ENCODE measurements at places on chromosomes 1 and 21.

GRCh38 chr1:30058970-30059369 lies 664.4 kb downstream of the MATN1 start:
- DNase-seq, result no peak

GRCh38 chr1:151705146-151705545 lies 11.5 kb downstream of the CELF3 start:
- no peak for DNase-seq

- no peak for DNase-seq
These were observed 135.4 kb upstream of the TNR start for GRCh38 chr1:175878775-175879174.

DNA sequence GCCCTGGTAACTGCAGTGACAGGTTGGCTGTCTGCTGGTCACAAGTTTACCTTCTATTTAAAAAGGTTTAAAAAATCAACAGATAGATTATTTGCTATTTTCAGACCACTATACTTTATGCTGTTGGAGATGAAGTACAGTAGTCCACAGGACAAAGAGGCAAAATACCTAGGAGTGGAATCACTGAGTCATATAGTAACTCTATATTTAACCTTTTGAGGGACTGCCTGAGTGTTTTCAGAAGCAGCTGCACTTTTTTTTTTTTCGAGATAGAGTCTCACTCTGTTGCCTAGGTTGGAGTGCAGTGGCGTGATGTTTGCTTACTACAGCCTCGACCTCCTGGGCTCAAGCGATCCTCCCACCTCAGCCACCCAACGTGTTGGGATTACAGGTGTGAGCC lies 11.7 kb downstream of the CNIH4 start:
- DNase-seq, result no peak

DNA sequence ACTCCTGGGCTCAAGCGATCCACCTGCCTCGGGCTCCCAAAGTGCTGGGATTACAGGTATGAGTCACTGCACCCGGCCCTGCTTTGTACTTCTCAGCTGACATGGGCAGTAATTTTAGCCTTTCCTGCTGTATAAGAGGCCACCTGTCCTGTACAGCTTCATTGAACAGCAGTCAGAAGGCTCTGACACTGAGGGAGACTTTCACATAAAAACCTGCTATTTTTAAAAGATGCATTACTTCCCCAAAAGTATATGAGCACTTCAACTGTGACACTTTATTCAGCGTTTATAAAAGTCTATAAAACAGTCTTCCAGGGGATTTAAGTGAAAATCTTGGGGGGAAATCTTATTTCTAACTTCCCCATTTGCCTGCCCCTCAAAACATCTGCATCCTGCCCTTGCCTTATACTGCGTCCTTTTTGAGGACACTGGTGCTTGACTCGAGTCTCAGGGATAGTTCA lies 17.6 kb downstream of the RNU5D-1 start:
- DNase-seq, result no peak

DNA sequence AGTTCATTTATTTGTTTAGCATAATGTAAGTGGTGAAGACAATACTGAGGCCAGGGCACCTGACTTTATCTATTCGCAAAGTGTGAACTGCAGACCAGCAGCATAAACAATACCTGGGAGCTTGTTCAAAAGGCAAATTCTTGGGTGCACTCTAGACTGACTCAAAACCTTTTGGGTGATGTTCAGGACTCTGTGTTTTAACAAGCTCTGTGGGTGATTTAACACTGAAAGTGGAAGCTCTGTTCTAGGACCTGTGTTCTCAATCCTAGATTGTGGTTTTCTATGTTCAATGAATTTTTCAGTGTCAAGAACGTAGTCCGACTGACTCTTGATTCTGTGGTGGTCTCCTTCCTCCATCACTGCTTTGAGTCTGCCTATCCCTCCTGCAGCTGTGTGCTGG lies 71.9 kb downstream of the GPR88 start:
- DNase-seq, result no peak

DNA sequence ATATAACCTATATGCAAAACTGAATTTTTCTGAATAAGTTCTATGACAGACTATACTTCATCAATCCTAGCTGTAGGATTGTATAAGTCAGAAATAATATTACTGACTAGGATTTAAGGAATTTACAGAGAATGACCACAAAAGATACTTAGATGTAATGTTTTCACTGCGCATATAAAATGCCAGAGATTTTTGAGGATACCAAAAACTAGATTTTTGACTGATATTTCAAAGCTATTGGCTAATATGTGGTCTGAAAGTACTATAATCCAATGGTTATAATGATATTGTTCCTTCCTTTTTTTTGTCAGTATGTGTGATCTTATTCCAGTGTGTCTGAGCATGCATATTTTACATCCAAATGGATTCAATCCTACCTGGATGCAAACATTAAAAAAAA lies 17.0 kb upstream of the IFI44L start:
- DNase-seq, result no peak

DNA sequence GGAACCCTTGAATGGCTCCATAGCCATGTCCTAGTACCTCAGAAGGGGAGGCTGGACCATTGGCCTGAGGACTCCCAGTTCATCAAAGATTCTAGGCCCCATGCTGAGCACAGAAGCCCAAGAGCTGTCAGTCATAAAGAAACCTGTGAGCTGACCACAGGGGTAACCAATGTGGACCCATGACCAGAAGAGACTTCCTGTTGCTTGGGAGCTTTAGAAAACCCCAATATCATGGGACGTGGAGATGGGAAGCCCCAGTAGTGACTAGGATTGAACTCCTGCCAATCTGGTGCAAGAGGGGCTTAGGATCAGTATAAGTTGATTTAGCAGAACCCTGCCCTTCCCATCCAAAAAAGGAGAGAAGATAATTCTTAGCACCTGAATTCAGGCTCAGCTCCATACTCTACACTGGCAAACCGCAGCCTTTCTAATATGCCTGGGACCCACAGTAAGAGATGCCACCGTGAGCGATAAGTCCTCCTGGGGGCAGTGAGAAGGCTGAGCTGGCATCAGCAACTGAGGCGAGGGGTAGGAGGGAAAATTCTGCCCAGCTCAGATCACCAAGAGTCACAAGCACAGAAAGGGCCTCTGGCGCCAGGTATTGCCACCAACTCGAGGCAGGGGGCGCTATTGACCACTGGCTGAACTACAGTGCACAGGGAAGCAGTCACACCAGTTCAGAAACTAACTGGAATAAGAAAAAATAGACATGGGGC lies 108.9 kb downstream of the CAPN8 start:
- no peak for DNase-seq

GRCh38 chr1:159705904-159706256 lies 8.5 kb downstream of the CRP start:
- no peak for DNase-seq

DNA sequence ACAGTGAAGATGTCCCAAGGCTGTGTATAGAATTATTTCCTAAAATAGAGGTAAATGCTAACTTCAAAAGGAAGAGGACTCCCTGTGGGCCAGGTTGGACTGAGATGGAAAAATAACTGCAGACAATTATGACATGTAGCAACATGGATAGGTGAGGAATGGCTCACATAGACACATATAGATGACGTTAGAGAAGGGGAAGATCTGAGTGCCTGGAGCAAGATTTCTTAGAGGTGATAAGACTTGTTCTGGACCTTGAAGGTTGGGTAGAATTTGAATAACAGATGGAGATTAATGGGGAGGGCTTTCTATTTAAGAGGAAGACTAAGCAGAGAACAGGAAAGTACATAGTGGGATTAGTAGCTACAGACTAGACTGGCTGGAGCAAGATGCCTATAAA lies 76.9 kb downstream of the C1orf21 start:
- no peak for DNase-seq

DNA sequence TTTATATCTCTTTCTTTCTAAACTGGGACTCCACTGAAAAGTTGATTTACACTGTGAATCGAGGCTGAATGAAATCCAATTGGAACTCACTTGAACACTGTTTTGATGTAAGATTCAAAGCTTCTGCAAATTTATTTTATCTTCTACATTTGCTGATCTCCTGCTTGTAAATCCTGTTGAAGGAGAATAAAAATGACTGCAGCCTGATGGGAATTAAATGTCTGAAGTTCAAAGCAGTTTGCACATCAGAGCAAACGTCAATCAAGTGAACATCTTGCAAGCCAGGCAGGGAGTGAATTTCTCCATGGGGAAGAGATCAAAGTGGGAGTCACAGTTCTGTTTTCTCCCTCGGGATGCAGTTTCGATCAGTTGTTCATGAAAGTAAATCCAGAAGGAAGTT lies 127.2 kb downstream of the CACHD1 start:
- no peak for DNase-seq

GRCh38 chr1:113669988-113670387 lies 89.3 kb downstream of the PHTF1 start:
- DNase-seq, result no peak

DNA sequence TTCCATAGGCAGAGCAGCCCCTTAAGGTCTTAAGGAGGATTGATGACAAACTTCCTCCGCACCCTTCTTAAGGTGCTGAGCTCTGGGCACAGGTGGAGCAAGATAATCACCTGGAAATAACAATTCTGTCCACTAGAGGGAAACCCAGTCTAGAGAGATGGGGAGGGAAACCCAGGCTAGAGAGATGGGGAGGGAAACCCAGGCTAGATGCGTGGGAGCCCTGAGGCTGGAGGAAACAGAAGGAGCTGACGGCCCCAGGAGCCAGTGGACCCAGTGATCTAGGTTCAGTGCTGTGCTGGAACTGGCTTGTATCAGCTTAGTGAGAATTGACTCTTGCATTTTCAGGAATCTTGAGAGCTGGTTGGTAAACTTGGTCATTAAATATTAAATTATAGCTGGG lies 17.8 kb upstream of the MYCL start:
- DNase-seq, result no peak

- DNase-seq, result no peak
These were observed 10.4 kb upstream of the TMEM200B start for GRCh38 chr1:29133861-29134694.

- DNase-seq, result no peak
These were observed 421.0 kb downstream of the DSCAM start for GRCh38 chr21:40425981-40426380.

DNA sequence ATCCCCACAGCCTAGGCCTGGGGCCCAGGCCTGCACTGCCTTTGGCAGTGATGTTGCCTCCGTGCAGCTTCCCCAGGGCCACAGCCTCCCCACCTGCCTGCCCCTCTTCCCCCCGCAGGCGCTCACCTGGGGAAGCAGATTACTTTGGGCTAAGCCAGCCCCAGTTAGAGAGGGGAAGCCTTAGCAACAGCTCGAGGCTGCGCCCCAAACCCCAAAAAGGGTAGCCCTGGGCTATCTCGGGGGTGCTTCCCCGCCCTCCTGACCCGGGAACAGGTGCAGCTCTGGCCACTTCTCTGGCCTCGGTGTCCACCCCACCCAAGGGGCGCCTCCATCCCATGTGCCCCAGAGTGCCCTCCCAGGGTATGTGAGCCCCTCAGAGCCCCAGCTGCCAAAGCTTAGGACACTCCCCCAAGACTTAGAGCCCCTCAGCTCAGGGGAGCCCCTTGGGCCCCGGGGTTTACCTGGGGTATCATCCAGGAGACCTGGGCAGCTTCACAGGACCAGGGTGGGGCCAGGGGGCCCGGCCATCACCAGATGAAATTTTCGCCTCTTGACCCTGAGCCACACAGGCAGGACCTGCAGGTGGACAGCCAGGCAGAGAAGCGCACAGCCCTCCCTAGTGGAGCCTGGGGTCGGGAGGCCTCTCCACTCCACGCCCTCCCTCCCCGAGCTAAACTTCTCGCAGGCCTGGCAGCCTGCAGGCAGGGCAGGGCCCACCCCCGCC lies 3.3 kb upstream of the TTC34 start:
- no peak for DNase-seq

DNA sequence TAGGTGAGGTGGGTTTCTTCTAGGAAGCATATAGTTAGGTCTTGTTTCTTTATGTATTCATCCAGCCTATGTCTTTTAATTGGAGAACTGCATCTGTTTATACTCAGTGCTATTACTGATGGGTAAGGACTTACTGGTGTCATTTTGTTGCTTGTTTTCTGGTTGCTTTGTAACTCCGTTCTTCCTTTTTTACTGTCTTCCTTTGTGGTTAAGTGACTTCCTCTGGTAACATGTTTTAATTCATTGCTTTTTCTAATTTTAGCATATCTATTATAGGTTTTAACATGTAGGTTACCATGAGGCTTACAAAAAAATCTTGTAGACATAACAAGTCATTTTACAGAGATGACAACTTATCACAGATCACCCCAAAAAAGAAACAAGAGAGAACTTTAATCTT lies 160.8 kb downstream of the VAV3 start:
- no peak for DNase-seq

- DNase-seq, result no peak
These were observed 58.6 kb upstream of the TMEM51 start for GRCh38 chr1:15094719-15095495.

GRCh38 chr1:24331961-24332673 lies 13.0 kb downstream of the GRHL3 start:
- DNase-seq, result no peak

GRCh38 chr1:116825207-116825719 lies 71.0 kb downstream of the CD2 start:
- no peak for DNase-seq

- no peak for DNase-seq
These were observed 10.7 kb upstream of the ZP4 start for GRCh38 chr1:237901299-237901934.

DNA sequence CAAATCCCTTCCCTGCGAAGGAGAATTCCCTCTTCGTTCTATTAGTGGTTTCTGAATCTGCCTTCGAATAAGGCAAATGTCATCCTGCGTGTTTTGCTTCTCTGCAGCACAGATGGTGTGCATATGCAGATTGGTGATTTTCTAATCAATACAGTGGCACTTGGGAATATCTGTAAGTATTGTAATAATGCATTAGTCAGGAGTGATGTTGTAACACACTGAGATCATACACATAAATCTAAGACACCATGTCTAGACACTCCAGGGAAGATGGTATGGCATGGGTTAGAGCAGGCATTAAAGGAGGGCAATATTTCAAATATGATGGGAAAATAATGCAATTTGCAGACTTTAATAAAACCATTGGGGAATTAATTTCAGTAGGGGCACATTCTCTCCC lies 513.2 kb upstream of the PTBP2 start:
- no peak for DNase-seq

- no peak for DNase-seq
These were observed 141.6 kb downstream of the MIS18A start for GRCh38 chr21:32137266-32137665.

GRCh38 chr1:208068407-208068806 lies 157.5 kb upstream of the CD34 start:
- DNase-seq, result no peak

DNA sequence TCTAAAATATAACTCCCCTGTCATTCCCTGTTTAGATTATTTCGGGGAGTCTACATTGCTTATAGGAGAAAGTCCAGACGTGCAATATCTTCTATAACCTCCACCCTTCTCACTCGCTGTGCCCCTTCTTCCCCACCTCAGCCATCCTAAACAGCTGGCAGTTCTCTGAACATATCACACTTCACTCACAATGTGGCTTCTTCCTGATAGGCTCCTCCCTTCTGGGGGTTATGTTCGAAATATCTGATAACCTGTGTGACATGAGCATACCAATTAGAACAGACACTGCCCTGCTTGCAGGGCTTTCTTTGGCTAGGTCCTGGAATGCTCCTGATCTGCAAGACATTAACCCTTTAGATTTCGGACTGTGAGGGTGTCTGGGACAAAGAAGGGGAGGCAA lies 274.6 kb downstream of the NFIA start:
- DNase-seq, result no peak

GRCh38 chr1:65164633-65165032 lies 16.6 kb downstream of the AK4 start:
- DNase-seq, result no peak

GRCh38 chr1:69595486-69595885 lies 27.8 kb downstream of the LRRC7 start:
- DNase-seq, result no peak

GRCh38 chr1:234672349-234673135 lies 62.6 kb upstream of the IRF2BP2 start:
- no peak for DNase-seq

- no peak for DNase-seq
These were observed 16.3 kb downstream of the SPATA46 start for GRCh38 chr1:162360237-162360873.
